H7 (cell line): ENCODE measurements at places on chromosomes 11 and 22.
A peak's percentile ranks its signal among the peaks of the same experiment; 100 is the strongest.

DNA sequence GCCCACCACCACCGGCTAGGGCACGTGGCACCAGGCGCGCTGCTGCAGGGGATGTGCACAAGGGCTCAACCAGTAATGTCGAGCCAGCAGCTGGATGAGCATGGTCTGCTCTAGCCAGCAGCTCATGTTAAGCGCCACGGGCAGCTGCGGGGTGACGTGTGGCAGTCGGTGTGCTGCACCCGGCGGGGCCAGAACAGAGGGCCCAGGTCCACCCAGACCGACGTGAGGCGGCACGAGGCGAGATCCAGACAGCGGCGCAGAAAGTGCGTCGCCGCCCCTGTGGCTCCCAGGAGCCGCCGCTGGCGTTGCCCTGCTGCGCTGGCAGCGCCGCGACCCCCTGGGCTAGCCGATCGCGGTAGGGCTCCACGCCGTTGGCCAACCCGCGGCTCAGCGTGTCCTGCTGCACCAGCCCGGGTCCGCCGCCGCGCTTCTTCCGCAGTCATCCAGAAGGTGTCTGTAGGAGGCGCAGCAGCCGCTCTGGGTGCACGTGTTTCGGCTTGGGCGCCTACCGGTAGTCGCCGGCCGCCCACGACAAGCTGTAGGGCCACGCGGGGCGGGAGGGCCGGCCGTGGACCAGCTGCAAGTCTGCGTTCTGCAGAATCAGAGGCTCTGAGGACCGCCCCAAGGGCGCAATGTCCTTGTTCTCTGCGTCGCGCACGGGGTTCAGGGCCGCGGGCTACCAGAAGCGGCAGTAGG lies 4.6 kb upstream of the GALR3 start:
- DNase-seq = peak; percentile 91

DNA sequence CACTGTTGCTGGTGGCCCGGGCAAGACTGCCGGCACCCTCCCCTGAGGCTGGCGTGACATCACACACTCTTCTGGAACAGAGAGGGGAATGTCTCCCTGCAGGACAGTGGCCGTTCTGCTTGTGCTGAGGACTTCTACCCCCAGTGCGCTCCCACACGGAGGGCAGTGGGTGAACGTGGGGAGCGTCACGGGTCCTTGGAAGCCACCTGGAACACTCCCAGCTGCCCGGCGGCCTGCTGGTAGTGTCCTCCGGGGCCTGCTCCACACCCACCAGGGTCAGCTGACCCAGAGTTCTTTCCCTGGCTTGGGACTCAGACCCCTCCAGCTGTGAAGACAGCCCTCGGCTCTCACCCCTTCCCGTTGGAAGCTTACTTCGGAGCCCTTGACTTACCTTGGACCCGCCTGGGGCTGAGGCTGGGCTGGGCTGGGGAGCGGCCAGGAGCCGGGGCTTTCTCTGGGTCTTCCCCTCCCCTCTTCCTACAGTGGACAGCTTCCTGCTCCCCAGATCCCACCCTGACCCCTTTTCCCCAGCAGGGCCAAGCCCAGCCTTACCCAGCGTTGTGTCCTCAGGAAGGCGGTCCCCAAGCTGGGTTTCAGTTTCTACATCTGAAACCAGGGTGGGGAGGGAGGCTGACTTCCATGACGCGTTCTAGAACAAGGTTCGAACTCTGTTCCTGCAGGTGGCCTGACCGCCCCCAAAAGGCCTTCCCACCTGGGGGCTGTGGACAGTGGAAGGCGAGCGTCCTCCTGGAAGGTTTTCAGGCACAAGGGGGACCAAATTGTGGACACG lies 14.8 kb upstream of the GAL start:
- DNase-seq = no peak

GRCh38 chr11:34600339-34601084 lies 20.4 kb upstream of the EHF start:
- no peak for DNase-seq

GRCh38 chr22:22154040-22154439 lies 90.5 kb upstream of the VPREB1 start:
- no peak for DNase-seq

DNA sequence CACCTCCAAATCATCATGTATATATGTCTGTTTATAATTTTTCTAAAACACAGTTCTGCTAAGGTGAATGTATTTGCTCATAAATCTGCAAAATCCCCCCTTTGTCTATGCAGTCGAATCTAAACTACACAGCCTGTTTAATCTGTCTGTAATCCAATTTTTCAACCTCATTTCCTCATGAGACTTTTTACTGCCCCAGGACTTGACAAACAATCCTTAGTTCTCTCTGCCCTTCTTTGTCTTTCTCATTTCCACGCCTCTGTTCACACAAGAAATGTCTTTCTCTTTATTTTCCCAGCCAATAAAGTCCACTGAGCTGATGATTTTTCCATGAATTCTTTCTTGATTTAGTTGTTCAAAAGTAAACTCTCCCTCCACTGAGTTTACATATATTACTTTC lies 1154.3 kb downstream of the FAM181B start:
- DNase-seq = no peak

GRCh38 chr22:41501209-41501608 lies 32.3 kb downstream of the ACO2 start:
- peak; percentile 76 for DNase-seq

DNA sequence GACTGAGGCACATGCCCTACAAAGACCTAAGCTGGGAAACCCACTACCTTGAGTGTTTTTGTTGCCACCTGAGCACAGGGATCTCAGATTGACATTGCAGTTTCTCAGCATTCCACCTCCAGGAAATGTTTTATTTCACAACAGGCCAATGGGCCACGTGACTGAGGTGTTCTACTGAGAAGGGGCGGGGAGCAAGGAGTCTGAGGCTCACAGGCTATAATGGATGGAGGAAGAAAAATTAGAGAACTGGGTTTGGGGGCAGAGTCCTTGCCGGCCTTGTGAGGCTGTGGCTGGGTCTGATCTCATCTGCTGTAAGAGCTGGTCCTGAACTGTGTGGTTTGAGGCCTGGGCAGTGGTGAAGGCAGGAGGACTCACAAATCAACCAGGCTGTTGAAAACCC lies 40.7 kb downstream of the ZNF202 start:
- DNase-seq = no peak

GRCh38 chr11:9207229-9207628 lies 57.9 kb downstream of the DENND5A start:
- no peak for DNase-seq

DNA sequence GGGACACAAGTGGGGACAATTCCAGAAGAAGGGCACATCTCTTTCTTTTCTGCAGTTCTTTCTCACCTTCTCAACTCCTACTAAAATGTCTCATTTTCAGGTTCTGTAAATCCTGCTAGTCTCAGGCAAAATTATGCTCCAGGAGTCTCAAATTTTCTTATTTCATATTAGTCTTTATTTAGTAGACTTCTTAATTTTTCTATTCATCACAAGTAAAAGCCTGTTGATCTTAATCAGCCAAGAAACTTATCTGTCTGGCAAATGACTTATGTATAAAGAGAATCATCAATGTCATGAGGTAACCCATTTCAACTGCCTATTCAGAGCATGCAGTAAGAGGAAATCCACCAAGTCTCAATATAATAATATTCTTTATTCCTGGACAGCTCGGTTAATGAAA lies at the start of gene MS4A2:
TSS of gene MS4A2 (plus strand) at position 301 of the 400 bp plus-strand sequence. CDS start 102 bp downstream, outside the sequence.
- DNase-seq = no peak

GRCh38 chr11:102318469-102318868 lies 1.2 kb downstream of the BIRC3 start:
- no peak for DNase-seq

GRCh38 chr22:26574001-26574723 lies 15.8 kb downstream of the TPST2 start:
- DNase-seq = no peak

DNA sequence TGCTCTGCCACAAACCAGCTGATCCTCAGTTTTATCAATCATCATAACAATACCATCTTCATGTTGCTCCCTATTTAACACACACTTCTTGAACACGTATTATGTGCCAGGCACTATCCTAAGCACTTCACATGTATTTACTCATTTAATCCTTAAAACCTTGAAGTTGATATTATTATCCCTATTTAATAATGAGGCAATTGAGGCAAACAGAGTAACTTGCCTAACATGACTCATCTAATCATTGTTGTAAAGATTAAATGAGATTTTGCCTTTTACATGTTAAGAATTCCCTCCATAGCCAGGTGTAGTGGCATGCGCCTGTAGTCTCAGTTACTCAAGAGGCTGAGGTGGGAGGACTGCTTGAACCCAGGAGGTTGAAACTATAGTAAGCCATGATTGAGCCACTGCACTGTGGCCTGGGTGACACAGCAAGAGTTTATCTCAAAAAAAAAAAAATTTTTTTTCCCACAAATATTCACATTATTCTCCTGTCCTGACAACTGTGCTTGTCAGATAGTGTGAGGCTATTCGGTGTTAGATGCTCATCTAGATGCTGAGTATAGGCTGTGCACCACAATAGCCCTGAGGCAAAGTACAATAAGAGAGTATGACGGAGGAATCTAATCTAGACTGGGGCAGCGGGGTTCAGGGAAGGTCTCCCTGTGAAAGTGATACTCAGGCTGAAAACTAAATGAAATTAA lies 13.4 kb downstream of the CKAP5 start:
- no peak for DNase-seq

DNA sequence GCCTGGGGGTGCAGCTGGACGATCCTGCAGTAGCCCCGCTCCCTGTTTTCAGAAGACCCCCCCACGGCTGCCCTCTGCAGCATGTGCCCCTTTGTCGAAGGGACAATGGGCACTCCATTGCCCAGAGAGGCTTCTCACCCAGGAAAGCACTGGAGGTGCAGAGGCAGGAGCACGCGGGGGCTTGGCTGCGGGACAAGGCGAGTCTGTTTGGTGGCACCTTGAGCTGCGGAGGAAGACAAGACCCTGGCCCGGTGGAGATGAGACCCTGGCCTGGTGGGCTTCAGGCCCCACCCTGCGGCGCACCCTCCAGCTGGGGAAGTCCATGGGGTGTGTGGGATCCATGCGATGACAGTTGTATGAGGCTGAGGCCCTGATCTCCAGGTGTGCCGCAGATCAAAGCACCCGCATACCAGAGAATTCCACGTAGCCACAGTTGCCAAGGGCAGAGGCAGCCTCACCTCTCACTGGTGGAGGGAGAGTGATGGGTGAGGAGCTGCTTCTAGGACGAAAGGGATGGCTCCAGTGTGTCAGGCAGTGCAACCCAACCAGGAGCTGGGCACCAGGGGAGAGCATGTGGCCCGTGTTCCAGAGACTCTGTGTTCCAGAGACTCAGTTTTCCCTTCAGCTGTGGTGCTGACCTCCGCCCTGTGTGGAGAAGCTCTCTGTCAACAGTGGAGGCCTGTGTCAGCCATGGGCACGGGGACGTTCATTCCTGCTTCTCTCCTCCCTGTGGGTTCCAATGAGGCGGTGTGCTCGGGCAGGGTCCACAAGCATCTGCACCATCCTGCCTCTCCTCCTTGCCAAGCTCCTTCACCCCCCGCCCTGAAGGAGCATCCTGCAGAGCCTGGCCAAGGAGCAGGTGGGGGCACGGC lies 10.0 kb downstream of the TBX1 start:
- DNase-seq = no peak

DNA sequence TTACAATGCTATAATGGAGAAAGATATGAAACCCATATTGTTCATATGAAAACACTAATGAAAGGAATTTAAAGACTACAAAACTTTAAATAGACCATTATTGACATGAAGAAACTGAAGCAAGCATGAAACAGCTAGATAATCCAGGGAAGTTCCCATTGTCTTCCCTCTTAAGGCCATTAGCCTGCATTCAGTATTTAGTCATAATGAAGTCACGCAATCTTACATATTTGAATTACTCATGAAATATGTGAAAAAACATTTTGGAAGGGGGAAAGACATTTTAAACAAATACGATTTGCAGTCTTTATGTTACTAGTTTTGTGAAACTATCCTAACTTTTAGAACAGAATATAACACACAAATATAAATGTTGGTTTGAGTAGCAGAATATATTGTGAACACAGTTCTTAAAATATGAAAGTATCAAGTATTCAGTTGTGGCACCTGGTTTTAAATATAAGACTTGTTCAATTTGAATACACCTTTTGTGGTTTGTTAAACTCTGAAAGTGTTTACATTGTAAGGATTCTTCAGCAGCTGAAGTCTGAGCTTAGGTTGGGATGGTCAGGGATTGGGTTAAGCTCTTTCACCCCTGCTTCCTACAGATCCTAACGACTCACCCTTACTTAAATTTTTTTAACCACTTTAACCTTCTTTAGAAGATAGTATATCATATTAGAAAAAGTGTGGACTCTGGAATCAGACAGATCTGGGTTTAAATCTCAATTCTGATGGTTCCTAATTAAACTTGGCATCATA lies 500.3 kb upstream of the TENM4 start:
- no peak for DNase-seq

GRCh38 chr11:47257517-47258316 lies at the start of gene NR1H3:
Gene NR1H3, plus strand, starts transcription at chr11:47257996. Its CDS starts 1,221 bp downstream, at chr11:47259217.
- peak; percentile 97 for DNase-seq

- no peak for DNase-seq
Observed at GRCh38 chr22:42170946-42171345, 40.3 kb upstream of the CYP2D6 start.

DNA sequence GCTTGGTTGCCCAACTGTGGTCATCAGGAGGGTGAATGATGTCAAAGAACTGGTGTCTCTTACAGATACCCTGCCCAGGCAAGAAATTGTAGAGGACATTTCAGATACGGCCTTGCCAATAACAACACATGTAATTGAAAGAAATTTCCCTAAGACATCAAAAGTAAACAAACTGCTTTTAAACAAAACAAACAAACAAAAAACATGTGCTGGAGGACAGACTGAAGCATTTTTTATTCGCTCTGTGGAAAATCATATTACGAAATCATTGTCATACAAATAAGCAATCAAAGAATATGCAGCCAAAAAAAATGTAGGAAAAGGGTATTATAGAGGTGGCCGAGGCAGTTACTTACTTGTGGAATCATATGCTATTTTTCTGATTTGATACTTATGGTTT lies 52.1 kb upstream of the MYEOV start:
- DNase-seq = no peak

DNA sequence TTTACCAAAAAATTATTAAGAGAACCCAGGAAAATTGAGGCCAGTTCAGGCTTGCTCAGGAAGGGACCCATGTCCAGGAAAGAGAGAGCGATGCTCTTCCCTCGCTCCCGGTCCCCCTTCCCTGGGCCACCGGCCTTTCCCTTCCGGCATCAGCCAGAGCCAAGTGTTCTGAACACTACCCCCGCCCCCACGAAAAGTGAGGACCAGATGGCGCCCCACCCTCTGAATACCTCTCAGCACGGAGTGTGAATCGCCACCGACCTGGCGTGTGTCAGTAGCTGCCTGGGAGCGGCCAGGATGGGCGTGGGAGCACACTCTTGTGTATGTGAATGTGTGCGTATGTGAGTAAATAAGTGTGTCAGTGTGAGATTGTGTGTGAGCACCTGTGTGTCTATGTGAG lies 20.2 kb downstream of the RPS6KA4 start:
- DNase-seq = no peak

GRCh38 chr11:131300439-131300717 lies 70.0 kb upstream of the NTM start:
- no peak for DNase-seq

DNA sequence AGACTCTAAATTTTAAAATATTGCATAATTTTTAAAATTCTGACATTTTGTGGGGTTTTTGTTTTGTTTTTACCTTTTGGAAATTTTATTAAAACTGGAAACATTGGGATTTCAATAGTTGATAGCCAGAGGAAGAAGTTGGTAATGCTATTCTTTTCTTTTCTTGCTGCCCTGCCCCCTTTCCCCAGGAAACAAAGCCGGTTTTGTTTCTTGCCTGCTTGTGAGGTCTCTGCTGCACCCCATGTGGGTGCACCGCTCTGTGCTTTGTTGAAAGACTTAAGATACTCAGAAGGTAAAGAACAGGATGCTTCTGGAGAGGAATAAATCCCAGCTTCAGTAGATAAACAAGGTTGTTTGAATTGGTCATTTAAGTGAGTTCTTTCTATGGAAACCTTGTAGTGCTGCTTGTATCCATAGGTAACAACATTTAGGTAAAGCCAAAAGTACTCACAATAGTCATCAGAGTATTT lies 87.5 kb downstream of the YAP1 start:
- DNase-seq = peak; percentile 62
